ENCODE measurements at places on chromosomes 12 and 14.

- DNase-seq, result no peak
Observed at GRCh38 chr12:64618953-64619590, 8.8 kb downstream of the RASSF3 start.

DNA sequence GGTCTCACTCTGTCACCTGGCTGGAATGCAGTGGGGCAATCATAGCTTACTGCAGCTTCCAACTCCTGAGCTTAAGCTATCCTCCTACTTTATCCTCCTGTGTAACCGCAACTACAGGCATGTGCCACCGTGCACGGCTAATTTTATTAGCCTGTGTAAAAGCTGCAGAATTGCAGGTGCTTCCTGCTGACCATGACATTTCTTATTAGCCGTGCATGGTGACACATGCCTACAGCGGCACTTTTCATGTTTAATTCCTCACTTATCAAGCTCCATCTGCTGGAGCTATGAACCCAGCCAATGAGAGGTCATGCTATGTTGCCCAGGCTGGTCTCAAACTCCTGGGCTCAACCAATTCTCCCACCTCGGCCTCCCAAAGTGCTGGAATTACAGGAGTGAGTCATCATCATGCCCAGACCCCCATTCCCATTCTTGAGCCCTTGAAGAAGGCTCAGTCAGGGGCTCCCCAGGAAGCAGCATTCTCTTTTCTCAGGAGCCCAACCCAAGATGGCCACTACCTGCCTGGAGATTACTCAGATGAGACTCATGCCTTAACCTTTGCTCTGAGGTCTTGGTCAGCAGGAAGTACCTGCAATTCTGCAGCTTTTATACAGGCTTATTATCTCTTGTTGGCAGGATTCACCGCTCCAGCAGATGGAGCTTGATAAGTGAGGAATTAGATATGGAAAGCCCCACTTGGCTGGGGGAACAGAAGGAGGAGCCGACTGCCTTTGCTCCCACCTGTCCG, 503.2 kb downstream of the MED13L start:
- DNase-seq, result no peak

- no peak for DNase-seq
Observed at GRCh38 chr14:66056926-66057552, 429.1 kb upstream of the CCDC196 start.

DNA sequence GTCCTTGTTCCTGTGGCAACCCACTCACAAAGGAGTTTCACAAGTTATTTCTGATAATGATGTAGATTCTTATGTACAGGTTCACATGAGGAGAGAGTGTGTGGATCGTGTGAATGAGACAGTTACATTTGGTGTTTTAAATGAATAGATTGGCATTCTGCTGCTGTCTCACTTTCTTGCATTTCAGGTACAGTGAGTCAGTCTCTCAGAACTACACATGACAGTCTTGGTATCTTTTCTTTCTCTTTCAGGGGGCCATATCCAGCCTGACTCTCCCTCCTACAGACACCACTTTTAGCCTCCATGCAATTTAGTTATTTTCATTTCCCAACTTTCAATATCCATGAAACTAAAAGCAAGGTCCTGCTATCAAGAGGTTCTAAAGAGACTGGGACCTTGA, 19.9 kb upstream of the TMTC2 start:
- no peak for DNase-seq

DNA sequence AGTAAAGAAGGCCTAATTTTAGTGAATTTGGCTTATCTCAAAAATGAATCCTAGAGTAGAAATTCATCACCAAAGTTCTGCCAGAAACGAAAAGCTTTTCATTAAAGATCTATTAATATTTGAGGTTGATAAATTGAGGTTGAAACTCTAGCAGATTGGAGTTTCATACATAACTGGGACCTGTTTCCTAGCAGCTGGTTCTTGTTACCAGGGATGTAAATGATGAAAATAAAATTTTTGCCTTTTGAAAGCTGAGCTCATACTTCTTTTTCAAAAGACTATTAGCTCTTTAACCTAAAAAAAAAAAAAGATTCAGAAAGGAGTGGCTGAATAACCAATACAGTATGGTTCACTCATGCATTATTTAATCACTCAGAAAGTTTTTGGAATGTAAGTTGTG, 98.3 kb downstream of the PTGER2 start:
- no peak for DNase-seq

GRCh38 chr14:75628816-75629215, 31.9 kb downstream of the ERG28 start:
- DNase-seq, result no peak

- no peak for DNase-seq
Observed at GRCh38 chr12:104631867-104632266, 175.1 kb downstream of the CHST11 start.

GRCh38 chr12:56163533-56164344, 5.6 kb downstream of the MYL6 start:
- no peak for DNase-seq

- no peak for DNase-seq
Observed at GRCh38 chr14:97757491-97757890, 960.3 kb downstream of the VRK1 start.

Data from T-helper 2 cell treated with Interferon-gamma antibody and Interleukin-4, amounts not matched to agents 5 μg/mL and 100 μg/mL, for 36 hours (primary cell).